Aorta (tissue), 5 donors: ENCODE measurements at places on chromosomes 2 and 18. TPM values are rescaled to one million over a fixed set of nuclear protein-coding genes. Genes with fewer than 3 reads are reported as not detected.

GRCh38 chr2:48233005-48233404 is 296.9 kb upstream of the STON1 start:
- DNase-seq = no peak

The ZC3H6 gene
- 18.2 TPM for total RNA-seq

- no peak for DNase-seq
These were observed 345.1 kb downstream of the DYSF start for GRCh38 chr2:71798266-71799012.

The CCDC150 gene
- 1.6 TPM for total RNA-seq

GRCh38 chr18:69659142-69659651 is 258.5 kb downstream of the DOK6 start:
- DNase-seq = no peak

- DNase-seq = no peak
These were observed 2.2 kb upstream of the GFPT1 start for GRCh38 chr2:69389271-69389670.

The COL5A2 gene
- total RNA-seq = 81.0 TPM

DNA sequence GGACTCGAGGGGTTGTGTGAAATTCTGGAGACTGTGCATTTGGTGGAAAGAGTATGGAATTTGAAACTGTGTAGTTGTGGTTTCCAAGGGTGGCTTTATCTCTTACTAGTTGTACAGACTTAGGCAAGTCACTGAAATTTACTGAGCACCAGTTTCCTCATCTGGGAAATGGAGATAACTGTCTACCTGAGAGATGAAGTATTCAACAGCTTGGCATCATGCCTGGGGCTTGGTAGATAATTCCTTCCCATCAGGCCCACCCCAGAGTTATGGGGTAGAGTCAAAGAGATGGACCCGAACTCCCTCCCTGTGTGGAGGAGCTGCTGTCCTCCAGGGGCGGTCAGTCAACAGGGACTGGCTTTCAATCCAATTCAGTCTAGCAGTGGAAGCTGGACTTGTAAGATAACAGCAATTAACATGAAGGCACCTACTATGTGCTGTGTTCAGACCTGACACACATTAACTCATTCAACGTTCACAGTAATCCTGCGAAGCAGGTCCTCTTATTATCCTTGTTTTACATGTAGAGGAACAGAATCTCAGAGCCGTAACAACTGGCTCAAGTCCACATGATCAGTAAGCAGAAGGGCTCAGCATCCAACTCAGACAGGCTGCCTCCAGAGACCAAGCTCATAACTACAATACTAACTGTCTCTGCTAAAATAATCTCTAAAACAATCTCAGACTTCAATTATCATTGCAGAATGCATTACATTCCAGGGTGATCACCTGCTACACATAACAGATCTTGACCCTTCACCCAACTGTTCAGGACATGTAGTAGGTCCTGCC is 432.1 kb downstream of the LPIN1 start:
- DNase-seq = no peak

- no peak for DNase-seq
These were observed 224.5 kb upstream of the MGAT5 start for GRCh38 chr2:134029418-134029817.

- DNase-seq = peak; percentile 51
These were observed 34.1 kb downstream of the ARHGEF4 start for GRCh38 chr2:130870779-130871178.

DNA sequence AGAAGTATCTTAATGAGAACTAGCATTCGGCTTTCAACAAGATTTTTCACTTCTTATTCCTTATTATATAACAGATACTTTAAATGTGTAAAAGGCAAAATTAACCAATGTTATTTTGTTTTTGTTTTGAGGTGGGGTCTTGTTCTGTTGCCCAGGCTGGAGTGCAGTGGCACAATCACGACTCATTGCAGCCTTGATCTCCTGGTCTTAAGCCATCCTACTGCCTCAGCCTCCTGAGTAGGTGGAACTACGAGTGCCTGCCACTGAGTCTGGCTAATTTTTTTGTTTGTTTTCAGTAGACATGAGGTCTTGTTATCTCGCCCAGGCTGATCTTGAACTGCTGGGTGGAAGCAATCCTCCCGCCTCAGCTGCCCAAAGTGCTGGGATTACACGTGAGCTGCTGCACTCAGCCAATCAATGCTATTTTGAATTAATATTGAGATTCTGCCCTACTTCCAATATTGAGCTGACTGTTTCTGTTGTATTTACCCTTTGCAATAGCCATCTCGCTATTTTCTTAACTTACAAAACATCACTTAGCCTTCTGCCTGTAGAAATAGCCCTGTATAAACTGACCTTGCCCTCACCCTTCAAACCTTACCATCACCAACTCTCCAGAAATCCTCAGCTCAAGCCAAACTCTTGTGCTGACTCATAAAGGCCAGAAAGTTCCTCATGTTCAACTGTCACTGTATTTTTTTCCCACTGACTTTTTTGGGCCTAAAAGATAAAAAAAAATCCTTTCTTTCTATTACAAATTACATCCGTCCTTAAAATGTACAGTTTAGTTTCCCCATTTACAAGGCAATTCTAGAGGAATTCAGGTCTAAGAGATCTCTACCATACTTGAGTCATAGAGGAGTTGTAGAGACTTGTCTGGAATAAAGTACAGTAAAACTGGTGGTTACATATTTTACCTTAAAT is 94.3 kb downstream of the OLA1 start:
- DNase-seq = no peak

The SALL3 gene
- total RNA-seq = 0.06 TPM

The TMEM163 gene
- total RNA-seq = 0.36 TPM

GRCh38 chr18:46756025-46756558 is 761 bp downstream of the ST8SIA5 start:
- DNase-seq = no peak

DNA sequence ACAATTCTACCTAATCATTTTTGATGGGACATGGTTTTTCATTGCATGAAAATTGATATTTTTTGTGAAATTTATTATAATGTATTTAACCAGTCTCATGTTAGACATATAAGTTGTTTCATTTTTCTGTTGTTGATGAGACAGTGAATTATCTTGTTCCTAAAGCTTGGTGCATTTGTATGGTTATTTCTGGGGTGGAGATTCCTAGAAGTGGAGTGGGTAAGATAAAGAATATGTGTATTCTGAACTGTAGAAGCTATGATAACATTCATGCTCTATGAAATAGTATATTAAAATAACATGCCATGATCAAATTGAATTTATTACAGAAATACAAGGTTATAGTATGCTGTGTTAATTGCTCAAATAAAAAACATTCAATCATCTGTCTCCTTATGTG is 69.2 kb downstream of the BOLA3 start:
- no peak for DNase-seq

DNA sequence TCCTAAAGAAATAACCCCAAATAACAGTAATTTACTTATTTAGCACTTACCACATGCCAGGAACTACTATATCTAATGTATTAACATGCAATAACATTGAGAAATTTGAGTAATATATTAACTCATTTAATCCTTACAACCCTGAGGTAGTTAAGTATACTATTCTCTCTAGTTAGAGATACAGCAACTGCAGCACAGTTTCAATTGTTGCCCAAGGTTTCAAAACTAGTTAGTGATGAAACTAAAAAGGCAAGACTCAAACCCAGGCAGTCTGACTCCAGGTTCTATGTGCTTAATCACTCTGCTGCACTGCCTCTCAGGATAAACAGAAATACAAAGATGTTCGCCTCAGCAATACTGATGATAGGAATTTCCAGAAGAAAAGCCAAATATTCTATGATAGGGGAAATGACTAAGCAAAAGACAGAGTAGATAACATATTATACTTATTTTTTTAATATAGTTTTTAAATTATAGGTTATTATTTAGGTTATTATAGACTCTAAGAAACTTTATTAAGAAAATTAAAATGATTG is 88.0 kb downstream of the SS18 start:
- no peak for DNase-seq

GRCh38 chr2:124027182-124027581 is 2.1 kb downstream of the CNTNAP5 start:
- no peak for DNase-seq

The TTN gene
- 41.7 TPM for total RNA-seq

GRCh38 chr18:21361307-21361880 is 119.4 kb downstream of the GREB1L start:
- DNase-seq = no peak

The LHCGR gene
- 0.42 TPM for total RNA-seq

The SERPINB10 gene
- total RNA-seq = not detected

The CABYR gene
- total RNA-seq = 4.2 TPM

DNA sequence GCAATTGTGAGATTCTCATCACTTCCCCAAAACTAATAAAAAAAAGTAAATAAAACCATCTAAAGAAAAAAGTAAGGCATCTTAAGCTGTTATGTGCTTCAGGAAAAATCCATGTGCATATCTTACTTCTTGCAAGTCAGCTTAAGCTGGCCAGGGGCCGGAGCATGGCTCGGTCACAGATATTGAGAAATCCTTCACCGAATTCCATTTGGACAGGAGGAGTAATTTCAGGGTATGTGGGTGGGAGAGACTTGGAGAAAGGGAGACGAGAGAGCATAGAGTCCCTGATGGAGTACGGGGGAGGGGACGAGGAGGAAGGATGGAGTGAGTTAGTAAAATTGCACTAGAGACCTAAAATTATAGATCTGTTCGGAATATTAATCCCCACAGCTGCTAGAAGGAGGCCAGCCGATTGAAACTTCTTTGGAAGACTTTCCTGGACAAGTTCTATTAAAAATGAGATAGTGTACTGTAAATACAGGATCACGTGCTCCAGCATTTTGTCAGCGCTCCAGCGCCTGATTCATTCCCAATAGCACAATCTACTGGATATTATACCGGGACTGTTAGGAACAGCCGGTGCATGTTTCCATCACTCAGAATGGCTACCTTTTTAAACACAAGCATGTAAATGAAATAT is 438.5 kb downstream of the ZNF516 start:
- no peak for DNase-seq

- DNase-seq = no peak
These were observed 213.8 kb upstream of the MGAT5 start for GRCh38 chr2:134039912-134040581.

GRCh38 chr2:39435741-39436591 is 1.1 kb downstream of the MAP4K3 start:
- DNase-seq = peak; percentile 78

- peak; percentile 79 for DNase-seq
These were observed 111.6 kb downstream of the SMAD7 start for GRCh38 chr18:48838921-48839818.

- DNase-seq = no peak
These were observed 16.3 kb downstream of the PDE6D start for GRCh38 chr2:231764760-231765159.

GRCh38 chr2:191922736-191923651 is 76.1 kb upstream of the CAVIN2 start:
- DNase-seq = no peak

GRCh38 chr2:106561803-106562202 is 74.6 kb downstream of the CD8B2 start:
- no peak for DNase-seq

DNA sequence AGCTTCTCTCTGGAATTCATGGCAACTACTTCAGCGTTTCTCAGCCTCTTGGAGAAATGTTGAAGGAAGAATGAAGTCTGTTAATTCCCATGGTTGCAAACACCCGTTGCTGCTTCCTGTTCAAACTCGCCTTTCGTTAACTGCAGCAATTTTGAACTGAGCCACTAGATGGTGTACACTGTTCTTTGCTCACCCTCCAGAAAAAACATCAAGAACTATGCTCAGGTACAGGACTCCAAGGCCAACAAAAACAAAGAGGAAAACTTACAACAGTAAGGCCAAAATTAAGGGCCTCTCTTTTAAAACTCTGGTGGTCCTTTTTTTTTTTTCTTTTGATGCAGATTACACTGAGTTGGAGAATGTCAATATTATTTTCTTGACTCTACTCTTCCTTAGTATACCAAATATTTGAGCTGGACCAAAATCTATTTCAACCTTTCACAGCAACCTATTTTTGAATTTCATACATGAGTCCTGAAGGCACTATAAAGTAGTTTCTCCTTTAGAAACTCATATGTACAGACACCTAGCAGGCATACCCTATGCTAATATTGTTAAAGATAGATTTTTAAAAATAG is 58.2 kb downstream of the KLHL14 start:
- DNase-seq = no peak

DNA sequence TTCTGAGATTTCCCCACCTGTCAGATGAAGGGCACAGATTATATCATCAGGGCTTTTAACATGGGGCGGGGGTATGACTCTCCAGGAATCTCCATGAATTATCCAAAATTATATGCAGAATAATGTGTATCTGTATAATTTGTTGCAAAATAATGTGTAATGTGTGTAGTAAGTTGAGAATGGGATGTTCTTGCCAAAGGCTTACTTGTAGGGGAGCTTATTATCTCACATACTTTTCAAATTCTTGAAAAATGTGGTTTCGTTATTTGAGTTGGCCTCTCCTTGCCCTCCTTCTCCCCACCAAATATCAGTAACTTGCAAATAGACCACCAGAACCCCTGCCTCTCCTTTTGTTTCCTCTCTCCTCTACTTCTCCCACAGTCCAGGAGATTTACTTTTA is 35.6 kb downstream of the UBR3 start:
- DNase-seq = no peak

- DNase-seq = no peak
These were observed 24.4 kb upstream of the THOC1 start for GRCh38 chr18:292271-292670.

GRCh38 chr2:223545406-223545805 is 56.8 kb downstream of the SCG2 start:
- DNase-seq = no peak
